ENCODE measurements at places on chromosomes 11 and 22. TPM values are rescaled to one million over a fixed set of nuclear protein-coding genes. Genes with fewer than 3 reads are reported as not detected.

TRIM64C gene
- total RNA-seq, result not detected

KREMEN1 gene
- 0.67 TPM for total RNA-seq

FGF3 gene
- not detected for total RNA-seq

OR51G2 gene
- not detected for total RNA-seq

PGA3 gene
- total RNA-seq, result not detected

TMEM45B gene
- total RNA-seq, result 0.07 TPM

Measured in mammary microvascular endothelial cell (primary cell).